ENCODE measurements at places on chromosomes 3 and 15.
A peak's percentile ranks its signal among the peaks of the same experiment; 100 is the strongest.

GRCh38 chr3:136239094-136239493, 11.0 kb upstream of the PCCB start:
- no peak for DNase-seq

GRCh38 chr15:68818066-68818768, 2.5 kb downstream of the ANP32A start:
- peak; percentile 68 for DNase-seq

- no peak for DNase-seq
These were observed 27.2 kb downstream of the MAP2K5 start for GRCh38 chr15:67569668-67570067.

DNA sequence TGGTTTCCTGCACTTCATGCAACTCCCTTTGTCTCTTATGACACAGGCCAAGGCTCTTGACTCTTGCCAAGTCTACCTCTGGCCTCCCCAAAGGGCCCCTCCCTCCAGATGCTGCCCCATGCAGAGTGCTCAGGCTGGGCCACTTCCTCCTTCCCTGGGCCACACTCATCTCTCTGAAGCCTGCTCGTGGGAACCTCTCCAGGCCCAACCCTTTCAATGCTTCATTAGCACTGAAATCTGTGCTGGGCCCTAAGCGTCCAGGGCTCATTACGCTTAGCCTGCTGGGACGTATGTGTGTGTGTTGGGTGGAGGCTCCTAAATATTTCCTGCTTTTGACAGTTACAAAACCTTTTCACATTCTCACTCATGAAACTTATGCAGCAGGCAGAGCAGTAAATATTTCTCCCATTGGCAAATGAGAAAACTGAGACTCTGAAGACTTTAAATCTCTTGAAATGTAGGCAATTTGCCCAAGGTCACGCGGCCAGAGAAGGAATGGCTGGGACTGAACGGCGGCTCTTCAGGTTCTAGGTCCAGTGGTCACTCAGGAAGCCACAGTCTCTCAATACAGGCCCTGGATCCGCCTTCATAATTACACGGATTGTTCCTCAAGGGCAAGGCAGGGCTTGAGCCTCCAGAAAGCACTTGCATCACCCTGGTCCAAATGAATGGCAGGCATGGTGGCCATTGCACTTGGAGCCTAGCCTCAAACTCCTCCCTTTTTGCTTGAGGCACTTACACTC, 241.7 kb upstream of the HES1 start:
- no peak for DNase-seq

- no peak for DNase-seq
These were observed 311.0 kb downstream of the WDR72 start for GRCh38 chr15:53448232-53449015.

DNA sequence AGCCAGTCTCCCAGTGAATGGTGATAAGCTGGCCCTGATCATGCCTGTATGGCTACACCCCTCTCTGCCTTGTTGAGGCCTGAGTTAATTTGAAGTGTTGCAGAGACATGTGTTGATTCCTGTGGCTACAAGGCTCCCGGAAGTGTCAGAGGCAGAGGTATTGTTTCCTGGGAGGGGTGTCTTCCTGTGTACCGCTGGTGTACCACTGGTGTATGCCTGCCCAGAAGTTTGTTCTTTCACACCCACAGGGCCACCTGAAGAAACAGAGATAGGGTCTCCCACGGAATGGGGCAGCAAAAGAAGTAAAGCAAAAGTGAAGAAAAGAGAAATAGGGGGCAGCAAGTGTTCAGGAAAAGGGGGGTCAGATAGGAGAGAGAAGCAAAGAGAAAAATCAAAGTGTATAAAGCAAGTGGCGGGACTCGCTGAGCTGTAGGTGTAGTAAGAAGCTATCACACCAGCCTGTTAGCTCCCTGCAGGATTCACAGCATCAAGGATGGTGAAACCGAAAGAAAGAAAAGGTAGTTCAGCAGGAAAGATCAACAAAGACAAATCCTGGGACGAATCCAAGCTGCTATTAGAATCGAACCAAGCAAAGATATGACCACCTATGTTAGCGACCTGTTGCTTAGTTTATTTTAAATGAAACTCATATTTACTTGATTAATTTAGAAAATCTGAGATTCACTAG, 36.6 kb upstream of the CD47 start:
- no peak for DNase-seq

DNA sequence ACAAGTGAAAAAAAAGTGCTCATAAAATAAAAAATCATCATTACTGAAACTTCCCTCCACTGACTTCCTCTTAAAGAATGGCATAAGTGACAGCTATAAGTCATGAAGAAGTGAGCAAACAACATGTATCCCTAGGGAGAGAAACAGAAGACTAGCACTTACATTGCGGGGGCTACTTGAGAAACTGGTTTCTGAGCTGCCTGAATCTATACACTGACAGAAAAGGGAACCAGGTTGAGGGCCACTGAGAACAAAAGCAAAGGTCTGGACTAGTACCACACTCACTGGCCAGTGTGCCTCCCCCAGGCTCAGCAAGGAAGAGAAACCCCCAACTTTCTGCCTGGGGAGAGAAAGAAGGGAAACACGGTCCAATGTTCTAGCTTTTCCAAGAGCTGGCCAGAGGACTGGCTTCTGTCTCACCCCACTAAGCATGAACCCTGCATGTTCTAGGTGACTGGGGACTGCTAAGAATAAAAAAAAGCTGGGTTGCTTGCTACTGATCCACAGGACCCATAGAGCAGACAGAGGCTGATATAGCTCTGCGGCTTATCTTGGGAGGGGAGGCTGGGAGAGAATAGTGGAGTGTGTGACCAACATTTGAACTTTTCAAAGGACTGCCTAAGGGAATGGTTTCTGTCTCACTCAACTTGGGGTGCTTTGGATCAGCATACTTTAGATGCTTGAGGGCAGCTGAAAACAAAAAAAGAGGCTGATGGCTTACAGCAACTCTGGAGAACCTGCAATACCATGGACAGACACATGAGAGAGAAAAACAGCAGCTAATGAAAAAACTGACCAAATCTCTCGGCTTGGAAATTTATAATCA, 8.1 kb downstream of the RAD18 start:
- no peak for DNase-seq

DNA sequence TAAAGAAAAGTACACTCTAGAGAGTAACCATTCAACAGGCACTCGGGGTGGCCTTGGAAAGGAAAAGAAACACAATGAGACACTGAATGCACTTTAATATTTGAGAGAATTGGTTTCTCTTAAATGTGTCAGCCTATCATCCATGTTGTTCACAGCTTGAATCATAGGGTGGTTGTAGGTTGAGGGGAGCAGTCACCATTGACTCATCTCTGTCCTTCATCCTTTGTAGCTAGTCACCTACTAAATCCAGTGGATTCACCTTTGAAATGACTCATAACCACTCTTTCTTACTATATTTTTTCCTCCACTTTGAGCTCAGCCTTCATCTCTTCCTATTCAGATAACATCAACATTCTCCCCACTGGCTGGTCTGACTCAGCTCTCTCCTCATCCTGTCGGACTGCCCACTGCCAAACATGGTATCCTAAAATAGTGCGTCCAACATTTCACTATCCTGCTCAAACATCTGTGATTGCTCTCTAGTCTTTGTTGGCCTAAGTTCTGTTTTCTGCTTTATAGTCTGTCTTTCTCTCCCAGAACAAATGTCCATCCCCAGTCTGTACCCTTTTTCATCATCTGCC, 182.7 kb upstream of the GADL1 start:
- DNase-seq = no peak

GRCh38 chr3:96753124-96753523, 61.3 kb upstream of the EPHA6 start:
- no peak for DNase-seq

DNA sequence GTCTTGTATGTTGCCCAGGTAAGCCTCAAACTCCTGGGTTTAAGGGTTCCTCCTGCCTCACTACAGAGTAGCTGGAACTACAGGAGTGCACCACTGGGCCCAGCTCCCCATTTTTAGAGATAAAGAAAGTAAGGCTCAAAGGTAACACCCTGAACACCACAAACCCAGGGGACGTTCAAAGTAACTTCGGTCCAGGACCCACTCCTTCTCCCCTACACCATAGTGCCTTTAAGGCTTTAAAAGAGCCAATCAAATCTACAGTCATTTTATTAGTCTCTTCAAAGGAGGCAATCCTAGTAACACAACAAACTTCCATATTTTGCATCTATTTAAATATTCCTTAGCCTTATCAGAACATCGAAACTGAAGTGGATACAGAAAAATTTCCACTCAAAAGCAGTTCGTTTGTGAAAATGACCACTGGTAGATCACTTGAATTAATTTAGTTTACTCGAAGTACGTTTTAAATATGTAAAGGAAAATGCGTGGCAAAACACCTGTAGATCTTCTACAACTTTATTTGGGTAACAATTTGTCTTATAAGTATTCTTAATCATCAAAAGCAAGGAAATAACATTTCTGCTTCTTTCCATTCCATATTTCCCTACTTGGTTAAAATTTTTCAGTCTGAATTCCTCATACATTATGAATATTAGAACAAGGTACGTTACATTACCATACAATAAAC, 1.8 kb downstream of the STAG1 start:
- DNase-seq = no peak

- no peak for DNase-seq
These were observed 41.8 kb downstream of the GOLGB1 start for GRCh38 chr3:121707531-121708273.

DNA sequence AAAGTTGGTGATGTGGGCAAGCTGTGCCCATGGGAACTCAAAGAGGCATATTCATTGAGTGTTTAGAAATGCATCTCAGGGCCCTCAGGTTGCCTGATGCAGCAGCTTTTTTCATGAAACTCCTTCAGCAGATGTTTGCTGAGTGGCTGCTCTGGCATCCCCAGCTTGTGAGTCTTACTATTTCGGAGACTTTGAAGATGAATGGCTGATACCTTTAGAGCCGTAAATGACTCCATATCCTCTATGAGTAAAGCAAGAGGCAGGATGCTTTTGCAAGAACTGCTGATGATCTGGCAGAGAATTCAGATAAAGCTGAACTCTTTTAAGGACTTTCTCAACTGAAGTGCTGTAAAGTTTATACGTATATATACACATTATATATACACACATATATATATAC, 384.3 kb downstream of the CACNA2D3 start:
- no peak for DNase-seq

DNA sequence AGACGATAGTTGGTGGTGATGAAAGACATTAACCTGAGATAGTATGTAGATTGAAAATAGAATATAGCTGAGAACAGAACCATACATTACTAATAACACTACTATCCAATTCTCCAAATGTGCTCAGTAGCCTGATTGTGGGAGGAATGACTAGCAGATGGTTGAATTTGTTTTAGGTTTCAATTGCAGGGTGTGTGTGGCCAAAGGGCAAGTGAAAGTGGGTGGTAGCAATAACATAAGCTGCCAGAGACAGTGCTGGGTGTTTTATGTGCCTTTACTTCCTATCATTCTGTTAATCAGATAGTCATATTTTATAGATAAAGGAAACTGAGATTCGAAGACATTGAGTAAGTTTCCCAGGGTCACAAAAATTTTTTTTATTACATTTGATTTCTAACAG, 249.5 kb upstream of the ARL6 start:
- no peak for DNase-seq

DNA sequence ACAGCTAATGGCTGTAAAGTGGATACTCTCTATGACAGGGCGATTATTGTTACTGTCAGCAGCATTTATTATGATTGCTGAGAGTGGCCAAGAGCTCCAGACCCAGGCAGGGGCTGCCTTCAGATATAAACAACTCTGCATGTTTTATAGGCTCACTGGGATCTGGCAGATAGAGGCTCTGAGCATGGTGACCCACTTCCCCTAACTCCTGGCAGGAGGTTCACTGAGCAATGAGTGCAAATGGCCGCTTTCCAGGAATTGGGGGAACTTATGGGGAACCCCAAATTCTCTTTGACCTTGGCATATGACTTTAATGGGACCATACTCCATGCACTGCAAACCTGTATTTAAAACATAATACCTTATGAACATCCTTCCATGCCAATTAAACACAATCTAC, 59.0 kb downstream of the SCN5A start:
- DNase-seq = no peak

GRCh38 chr15:60678632-60679031, 199.7 kb upstream of the ICE2 start:
- no peak for DNase-seq

DNA sequence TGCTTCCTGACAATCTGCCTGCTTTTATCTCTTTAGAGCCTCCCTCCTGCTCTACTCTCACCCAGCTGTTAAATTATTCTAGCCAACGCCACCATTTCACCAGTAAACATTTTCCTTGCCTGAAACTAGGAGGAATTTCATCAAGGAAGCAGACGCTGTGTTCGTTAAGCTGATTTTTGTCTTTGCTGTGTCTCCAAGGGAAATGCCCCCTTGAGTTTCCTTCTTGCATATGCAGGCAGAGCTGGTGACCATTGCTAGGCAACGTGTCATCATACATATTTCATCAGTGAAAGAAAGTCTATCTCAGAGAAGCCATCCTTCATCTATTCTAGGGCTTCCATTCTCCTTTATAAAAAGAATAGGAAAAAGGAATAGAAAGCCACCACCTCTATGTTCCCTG, 87.0 kb upstream of the ST8SIA2 start:
- no peak for DNase-seq

DNA sequence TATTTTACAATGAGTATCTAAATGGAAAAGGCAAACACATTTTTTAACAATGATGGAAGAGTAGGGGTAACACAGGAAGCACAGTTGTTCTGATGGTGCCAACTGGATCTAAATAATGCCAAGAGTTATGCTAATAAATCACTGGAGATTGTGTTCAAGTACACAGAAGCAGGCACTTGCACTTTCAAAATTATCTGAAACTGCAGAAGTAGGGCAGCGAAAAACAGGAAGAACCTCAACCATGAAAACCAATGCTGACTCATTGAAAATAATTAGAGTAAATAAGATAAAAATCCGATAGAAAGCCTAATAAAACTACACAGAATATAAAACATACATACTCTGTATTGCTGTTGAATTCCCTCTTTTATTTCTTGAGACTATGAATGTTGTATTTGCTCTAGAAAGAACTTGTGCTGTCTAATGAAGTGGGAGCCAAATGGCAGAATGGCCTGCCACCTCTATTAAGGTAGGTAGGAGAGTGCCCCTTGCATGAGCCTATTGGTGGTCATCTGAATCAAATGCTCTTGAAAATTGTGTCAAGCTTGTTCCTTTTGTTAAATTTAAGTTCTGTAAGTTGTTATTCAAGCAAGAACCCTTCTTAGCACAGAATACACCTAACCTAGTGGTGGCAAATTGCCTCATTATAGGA, 93.7 kb downstream of the ABI3BP start:
- DNase-seq = no peak

- DNase-seq = no peak
These were observed 45.9 kb upstream of the COL6A5 start for GRCh38 chr3:130299531-130299930.

- DNase-seq = peak; percentile 24
These were observed 163.3 kb downstream of the AKAP13 start for GRCh38 chr15:85543741-85544155.

DNA sequence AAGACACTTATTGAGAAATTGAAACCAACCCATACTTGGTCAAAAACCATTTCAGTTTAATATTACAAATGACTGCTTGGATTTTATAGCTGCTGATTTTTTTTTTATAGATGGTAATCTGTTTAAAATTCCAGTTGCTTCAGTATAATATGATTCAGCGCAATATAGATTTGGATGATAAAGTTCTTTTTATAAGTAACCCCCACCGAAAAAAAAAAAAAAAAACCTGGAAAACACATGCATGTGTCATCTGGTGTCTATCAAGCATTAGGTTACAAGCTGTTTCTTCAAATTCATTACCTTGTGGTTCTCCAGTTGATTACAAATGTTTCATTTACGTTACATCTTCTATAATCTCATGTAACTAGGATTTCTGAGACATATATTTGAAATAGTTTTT, 356.6 kb upstream of the ROBO2 start:
- DNase-seq = no peak

GRCh38 chr15:66783314-66783713, 81.3 kb downstream of the SMAD6 start:
- no peak for DNase-seq

GRCh38 chr3:56055546-56055945, 412.7 kb downstream of the ERC2 start:
- no peak for DNase-seq

Data from hypothalamus (tissue), 51 donors.